H54 (cell line): ENCODE measurements at places on chromosomes 1 and 21.
A peak's percentile ranks its signal among the peaks of the same experiment; 100 is the strongest.

GRCh38 chr1:178846306-178846705 lies 24.6 kb downstream of the ANGPTL1 start:
- no peak for DNase-seq

GRCh38 chr1:178536844-178537371 lies 24.0 kb downstream of the TEX35 start:
- DNase-seq: peak; percentile 92

GRCh38 chr1:159748370-159748769 lies 32.4 kb upstream of the DUSP23 start:
- DNase-seq: no peak

GRCh38 chr1:198523182-198523950 lies 17.1 kb downstream of the ATP6V1G3 start:
- DNase-seq: no peak

GRCh38 chr21:16069178-16070112 lies 339.7 kb downstream of the USP25 start:
- DNase-seq: no peak

DNA sequence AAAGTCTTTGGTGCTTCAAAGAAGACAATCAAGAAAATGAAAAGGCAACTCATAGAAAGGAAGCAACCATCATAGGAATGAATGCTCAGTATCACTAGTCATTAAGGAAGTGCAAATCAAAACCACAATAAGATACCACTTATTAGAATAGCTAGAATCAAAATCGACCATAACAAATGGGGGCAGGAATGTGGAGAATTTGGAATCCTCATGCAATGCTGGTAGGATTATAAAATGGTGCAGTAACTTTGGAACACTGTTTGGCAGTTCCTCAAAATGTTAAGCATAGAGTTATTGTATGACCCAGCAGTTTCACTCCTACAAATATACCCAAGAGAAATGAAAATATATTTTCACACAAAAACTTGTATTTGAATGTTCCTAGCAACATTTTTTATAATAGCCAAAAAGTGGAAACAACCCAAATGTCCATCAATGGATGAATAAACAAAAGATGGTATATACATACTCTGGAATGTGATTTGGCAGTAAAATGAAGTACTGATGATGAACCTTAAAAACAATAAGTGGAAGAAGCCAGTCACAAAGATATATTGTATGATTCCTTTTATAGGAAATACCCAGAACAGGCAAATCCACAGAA lies 105.6 kb downstream of the MIS18A start:
- DNase-seq: no peak

DNA sequence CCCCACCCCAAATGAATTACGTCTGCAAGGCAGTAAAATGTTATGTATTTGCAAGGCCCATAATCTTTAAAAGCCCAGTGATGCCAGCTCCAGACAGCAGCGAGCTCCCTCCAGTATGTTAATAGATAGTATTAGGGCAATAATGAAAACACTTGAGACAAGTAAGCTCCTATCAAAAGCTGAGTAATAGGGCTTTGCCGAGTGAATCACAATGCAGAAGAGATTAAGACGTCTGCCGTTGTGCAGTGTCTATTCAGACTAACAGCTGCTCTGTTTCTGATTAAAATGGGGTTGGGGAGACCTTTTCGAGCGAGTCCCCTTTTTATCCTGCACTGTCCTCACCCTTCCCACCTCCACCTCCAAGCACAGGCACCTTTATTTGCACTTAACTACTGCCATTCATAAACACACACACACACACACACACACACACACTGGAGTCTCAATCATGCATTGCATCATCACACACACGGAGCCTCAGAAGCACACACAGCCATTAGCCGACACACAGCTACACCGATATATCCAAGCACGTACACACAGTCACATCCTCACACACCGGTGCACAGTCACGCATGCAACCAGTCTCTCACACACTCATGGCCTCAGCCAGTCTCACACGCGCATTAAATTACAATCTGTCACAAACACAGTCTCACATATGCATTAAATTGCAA lies 46.0 kb upstream of the FOXO6 start:
- DNase-seq: no peak

- no peak for DNase-seq
Observed at GRCh38 chr1:15004396-15004795, 149.2 kb upstream of the TMEM51 start.

DNA sequence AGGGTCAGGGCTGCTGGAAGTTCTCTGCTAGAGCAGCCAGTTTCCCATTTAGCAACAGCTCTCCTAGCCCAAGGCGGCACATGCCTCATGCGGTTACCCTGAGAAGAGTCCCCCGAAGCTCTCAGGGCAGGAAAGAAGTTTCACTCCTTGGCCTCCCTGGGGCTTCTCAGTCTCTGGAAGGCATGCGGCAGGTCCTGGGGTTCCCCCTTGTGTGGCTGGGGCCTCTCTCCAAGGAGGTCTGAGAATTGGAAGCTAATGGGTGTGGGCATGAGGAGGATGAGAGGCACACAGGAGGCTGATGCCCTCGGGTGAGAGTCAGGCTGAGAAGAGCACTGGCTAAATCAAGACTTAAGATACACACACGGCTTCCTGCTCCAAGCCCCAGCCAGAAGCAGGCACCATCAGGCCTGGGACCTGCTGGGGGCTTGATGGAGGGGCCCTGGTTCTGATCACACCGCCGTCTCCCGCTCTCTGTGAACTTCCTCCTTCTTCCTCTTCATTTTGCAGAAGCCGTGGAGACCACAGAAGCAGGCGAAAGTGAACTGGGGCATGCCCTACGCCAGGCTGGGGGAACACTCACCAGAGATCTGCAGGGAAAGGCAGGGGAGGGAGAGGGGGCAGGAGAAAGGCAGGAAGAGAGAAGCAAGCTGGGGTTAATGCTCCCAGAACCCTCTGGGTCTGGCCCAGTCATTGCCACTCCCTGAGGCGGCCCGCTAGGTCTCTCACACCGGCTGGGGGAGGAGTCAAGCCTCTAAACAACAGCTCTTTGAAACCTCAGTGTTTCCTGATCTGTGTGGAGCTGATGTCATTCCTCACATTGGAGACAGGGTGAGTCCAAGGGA lies 15.1 kb downstream of the BLACAT1 start:
- DNase-seq: peak; percentile 90

DNA sequence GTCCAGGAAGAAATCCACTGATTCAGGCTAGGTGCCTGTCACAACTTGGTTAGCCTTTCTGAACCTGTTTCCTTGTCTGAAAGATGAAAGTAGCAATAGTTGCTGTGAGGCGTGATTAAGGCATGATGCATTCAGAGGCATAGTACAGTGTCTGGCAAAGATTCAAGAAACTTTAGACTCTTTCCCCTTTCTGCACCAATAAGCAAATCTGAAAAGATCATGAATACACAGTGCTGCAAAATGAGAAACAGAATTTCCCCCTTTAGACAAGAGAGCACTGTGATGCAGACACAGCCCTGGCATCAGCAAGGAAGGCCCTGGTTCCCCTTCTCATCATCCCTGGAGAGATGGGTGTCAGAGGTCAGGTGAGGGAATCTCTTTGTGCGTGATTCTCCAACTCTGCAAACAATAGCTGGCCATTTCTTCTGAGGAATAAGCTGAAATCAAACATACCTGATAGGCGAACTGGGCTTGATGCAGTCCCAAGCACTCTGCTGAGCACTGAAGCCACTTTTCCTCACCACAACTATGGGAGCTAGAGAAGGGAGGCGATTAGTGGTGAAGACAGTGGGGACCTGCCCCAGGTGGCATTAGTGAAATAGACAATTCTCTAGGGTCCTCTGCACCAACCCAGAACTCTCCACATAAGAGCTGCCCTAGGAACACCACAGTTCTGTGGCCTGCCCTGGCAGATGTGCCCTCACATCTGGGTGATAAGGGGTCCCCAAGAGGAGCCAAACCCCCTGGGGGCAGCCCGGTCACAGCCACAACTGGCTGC lies 41.7 kb downstream of the ITPKB start:
- DNase-seq: peak; percentile 67

GRCh38 chr1:151513626-151514121 lies 2.5 kb downstream of the CGN start:
- DNase-seq: no peak

- DNase-seq: peak; percentile 38
Observed at GRCh38 chr1:236534151-236534651, 10.4 kb downstream of the LGALS8 start.

GRCh38 chr1:234886081-234886984 lies 242.3 kb downstream of the TOMM20 start:
- no peak for DNase-seq

DNA sequence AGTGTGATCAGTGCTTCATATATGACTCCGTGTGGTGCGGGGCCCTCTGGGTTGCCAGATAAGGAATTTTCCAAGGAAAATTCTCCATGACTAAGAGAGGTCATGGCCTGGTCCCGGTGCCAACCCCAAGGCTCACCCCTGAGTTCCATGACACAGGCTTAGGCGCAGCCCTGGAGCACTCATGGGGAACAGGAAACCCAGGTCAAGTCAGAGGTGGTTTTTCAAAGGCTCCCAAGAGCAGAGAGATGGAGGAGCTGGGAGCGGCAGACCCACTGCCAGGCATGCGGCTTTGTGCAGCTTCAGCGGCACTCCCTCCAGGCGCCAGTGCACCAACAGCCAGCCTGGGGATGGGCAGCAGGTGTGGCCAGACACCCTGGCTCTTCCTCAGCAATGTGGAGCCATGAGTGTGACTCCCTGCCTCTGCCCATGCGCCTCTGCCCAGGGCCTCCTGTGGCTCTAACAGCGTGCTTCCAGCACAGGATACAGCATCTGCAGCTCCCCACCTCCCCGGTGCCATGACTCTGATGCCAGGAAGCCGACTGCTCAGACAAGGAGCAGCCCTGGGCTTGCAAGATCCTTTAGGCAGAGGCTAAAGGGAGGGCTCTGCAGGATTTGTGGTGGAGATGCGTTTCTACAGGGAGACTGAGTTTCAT lies 47.3 kb downstream of the GPR161 start:
- DNase-seq: no peak

DNA sequence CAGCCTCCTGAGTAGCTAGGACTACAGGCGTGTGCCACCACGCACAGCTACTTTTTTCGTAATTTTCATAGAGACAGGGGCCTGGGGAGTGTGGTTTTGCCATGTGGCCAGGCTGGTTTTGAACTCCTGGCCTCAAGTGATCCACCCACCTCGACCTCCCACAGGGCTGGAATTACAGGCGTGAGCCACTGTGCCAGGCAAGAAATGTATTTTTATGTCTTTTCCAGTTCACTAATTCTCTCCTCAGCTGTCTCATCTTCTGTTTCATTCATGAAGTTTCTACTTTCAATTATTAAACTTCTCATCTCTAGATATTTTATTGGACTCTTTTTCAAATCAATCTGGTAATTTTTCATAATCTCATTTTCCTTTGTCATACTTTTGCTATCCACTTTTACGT lies 72.1 kb upstream of the DISP3 start:
- no peak for DNase-seq

- no peak for DNase-seq
Observed at GRCh38 chr1:20663365-20663764, 2.2 kb upstream of the DDOST start.

- DNase-seq: no peak
Observed at GRCh38 chr1:217907504-217907903, 276.4 kb downstream of the SPATA17 start.

GRCh38 chr1:40210511-40211204 lies 37.1 kb upstream of the TMCO2 start:
- DNase-seq: no peak

DNA sequence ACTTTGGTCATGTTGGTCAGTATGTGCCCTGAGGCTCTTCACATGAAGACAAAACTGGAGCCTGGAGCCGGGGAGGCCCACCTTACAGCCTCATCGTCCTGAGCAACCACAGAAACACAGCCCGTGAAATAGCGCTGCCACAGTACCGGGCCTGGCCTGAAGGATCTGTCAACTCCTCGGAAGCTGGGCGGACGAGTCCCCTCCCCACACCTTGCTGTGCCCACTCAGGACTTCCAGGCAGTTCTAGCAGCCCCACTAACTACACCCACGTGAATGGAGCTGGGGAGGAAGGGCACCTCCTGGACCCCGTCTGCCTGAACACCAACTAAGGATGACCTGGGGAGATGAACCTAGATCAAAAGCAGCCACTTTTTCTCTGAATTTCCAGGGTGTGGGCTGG lies 24.7 kb downstream of the SDE2 start:
- no peak for DNase-seq

DNA sequence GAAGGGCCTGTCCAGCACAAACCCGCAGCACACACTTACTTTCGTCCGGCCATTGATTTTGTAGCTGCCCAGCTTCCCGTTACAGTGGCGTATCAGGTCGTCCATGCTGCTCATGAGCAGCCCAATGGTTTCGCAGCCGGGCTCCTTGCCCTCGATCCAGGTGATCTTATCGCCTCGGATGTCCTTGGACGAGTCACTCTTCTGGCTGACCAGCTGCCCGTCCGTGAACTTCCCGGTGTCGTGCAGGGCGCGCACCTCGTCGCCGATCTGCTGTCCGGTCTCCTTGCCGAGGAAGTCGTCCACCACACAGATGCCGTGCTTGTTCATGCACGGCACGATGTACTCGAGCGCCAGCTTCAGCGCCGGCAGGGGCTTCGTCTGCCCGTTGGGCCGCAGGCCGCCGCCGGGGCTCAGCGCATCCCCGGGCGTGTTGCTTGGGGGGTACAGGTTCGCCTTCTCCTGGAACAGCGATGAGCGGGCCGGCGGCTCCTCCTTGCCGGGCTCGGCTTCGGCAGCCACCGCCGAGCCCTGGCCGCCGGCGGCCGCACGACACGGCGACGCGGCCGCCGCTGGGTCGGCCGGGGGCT lies 1.0 kb downstream of the EGLN1 start:
- DNase-seq: no peak

- DNase-seq: no peak
Observed at GRCh38 chr1:79777481-79778219, 771.1 kb upstream of the ADGRL4 start.
